KBM-7 (cell line): ENCODE measurements at places on chromosomes 2 and 18.

DNA sequence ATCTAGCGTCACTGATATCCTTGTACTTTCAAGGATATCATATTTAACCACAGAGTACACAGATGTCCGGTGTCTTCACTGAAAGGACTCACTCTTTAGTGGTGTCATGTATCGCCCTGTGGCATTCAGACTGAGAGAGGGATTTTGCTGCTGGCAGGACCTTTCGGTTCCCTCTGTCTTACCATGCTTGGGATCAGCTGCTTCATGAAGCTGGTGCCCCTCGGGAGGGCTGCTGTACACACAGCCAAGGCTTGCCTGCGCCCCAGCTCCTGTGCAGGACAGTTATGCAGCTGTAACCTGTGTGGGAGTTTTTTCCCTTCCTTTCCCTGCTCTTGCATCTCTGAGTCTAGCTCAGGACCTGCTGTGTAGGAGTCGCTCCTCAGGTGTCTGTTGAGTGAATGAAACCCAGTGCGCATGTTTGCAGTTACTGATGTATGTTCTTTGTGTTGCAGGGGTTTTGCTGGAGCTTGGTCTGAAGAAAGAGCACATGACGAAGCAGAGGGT is 64.4 kb downstream of the GREB1 start:
- DNase-seq = no peak

- no peak for DNase-seq
These were observed 151.4 kb downstream of the DYSF start for GRCh38 chr2:71604726-71605120.

GRCh38 chr2:229553091-229553490 is 161.3 kb downstream of the DNER start:
- DNase-seq = no peak

GRCh38 chr18:5282770-5283169 is 12.8 kb downstream of the ZBTB14 start:
- no peak for DNase-seq

DNA sequence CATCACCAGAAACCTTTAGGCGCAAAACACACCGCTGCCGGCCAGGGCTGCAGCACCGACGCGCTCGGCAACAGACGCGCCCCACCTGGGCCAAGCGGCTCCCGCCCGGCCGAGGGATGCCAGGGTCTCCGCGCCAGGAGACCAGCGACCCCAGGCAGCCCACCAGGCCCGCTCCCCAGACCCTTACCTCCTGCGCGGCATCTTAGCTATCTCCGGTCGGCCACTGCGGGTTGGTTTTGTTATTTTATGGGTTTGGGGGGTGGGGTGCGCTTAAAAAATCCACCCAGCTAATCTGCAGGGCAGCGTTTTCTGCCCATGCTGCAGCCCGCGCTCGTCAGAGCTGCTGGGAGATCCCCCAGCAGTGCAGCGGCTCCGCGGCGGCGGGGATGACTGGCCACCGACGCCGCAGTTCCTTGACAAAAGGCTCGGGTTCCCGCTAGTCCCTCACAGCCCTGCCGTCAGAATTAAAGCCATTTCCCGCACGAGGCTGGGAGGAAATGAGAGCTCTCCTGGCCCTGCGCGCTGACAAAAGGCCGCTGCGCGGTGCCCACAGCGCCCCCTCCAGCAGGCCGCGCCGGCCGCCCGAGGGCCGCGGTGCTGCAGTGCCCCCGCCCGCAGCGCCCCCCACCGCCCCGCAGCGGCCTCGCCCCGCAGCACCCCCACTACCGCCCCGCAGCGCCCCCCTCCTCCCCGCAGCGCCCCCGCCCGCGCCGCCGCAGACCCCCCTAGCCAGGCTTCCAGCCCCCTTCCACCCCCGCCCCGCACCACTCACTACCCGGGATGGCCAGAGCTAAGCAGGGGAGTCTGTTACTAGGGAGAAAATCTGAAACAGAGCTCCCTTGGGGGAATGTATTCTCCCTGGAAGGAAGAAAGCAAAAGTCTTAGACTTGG is at the start of gene ADD2:
Gene ADD2, minus strand, starts transcription at position 502 of the 891 bp plus-strand sequence. CDS start 61,792 bp downstream, outside the sequence.
- DNase-seq = peak; percentile 61

DNA sequence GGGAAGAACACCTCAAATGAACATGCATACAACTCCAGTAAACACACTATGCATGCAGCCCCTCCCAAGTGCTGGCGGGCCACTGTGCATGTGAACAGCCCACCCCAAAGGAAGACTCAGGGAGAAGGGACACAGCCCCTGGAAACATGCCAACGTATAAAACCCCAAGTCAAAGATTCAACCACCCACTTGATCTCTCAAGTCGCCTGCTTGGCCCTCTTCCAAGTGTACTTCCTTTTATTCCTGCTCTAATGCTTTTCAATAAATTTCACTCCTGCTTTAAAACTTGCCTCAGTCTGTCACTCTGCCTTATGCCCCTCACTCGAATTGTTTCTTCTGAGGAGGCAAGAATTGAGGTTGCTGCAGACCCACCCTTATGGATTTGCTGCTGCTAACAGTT is 139.1 kb downstream of the C1D start:
- peak; percentile 6 for DNase-seq

GRCh38 chr2:45353879-45354278 is 257.2 kb downstream of the SRBD1 start:
- no peak for DNase-seq
